ENCODE measurements at places on chromosomes 6 and 20.

DNA sequence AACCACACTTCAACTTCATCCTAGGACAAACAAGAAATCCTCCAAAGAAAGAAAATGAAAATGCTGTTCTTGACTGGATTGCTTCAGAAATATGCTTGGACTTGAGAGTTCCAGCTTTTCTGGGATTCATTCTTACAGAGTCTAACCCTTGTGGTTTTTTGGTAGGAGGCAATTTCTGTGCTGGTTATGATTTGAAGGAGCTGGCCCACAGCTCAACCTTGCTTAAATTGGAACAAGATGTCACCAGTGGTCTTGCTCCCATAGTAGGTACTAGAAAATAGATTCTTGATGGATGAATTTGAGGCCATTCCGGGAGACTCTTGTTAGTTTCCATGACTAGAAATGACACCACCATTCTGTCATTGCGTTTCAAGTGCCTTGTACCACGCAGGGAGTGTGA is 54.3 kb upstream of the BMP6 start:
- no peak for DNase-seq

- no peak for DNase-seq
Observed at GRCh38 chr6:52364480-52365166, 2.7 kb downstream of the PAQR8 start.

DNA sequence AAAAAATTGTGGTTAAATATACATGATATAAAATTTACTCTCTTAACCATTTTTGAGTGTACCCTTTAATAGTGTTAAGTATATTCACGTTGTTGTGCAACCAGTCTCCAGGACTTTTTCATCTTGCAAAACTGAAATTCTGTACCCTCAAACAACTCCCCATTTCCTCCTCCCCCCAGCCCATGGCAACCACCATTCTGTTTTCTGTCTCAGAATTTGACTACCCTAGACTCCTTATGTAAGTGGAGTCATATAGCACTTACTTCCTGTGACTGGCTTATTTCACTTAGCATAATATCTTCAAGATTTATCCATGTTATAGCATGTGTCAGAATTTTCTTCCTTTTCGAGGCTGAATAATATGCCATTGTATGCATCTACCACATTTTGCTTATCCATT is 5.1 kb downstream of the VPS16 start:
- DNase-seq = no peak

DNA sequence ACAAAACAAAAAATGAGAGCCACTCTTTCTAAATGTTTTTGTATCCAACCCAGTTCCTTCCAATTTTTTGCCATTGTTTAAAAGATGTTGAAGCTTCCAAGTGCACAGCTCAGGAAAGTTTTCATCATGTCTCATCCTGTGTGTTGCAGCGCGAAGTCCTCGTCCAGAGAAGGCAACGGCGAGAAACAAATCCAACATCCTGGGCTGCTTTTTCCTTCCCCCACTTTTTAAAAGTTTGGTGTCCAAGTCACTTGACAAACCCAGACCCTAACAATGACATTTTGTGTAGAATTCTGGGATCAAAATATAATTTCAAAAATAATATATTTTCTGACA is 92.3 kb downstream of the ANKRD60 start:
- no peak for DNase-seq

DNA sequence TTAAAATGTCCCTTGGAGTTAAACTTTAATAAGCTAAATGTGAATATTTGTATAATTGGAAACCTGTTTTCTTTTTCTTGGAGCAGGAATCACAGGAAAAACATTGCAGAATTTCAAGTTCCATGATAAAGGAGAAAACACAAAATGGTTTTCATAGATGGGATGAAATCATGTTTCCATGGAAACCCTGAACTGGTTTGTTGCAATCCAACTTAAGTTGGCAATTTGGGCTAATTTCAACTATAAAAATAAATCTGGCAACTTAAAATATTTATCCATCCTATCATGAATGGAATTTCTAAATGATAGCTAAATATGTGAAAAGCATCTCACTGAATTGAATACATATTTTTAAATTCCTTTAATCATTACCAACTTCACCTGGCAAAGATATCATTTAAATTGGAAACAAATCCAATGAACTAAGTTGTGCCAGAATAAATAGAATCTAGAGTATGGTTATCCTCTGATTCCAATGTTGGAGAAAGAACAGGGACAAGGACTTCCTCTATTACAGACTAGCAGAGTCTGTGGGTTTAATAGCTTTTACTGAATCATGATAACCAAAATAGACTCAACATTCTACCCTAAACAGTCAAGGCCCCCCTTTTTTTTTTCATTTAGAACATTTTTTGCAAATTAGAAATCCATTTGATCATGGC is 33.2 kb downstream of the COL21A1 start:
- no peak for DNase-seq

DNA sequence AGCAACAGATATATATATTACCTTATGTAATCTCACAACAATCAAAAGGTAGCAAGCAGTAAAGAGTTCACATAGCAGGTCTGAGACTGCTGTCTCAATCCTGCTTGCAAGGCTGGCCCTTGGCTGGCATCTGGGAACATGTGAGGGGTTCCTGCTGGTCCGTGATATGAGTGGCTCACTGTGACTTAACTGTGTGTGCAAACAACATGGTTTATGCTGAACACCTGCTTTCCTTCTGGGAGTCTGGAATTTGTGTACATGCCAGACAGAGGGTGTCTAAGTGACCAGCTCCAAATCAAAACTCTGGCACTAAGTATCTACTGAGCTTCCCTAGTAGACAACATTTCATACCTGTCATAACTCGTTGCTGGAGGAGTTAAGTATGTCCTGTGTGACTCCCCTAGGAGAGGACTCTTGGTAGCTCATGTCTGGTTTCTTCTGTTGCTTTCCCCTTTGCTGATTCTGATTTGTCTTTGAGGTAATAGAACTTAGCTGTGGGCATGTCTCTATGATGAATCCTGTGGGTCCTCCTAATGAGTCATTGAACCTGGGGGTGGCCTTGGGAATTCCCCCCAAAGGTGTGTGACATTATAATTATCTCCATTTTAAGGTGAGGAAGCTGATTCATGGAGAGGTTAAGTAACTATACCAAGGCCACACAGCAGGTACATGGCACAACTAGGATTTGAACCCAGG is 131.6 kb upstream of the NEDD9 start:
- peak; percentile 11 for DNase-seq

DNA sequence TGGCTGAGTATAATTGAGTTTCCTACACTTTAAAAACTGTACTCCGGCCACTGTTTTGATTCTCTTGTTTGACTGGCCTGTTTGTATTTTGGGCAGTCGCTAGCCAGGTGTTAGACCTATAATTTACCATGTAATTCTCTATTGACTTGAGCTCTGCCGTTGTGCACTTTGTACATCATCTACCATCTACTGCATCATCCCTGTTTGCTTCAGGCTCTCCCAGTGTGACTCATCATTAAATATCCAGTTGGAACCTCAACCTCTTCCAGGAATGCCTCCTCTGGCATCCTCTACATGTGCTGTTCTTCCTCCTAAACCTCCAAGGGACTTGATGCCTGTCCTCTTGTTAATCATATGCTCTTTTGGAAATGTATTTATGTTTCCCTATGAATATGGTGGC is 72.3 kb downstream of the FARS2 start:
- DNase-seq = no peak

DNA sequence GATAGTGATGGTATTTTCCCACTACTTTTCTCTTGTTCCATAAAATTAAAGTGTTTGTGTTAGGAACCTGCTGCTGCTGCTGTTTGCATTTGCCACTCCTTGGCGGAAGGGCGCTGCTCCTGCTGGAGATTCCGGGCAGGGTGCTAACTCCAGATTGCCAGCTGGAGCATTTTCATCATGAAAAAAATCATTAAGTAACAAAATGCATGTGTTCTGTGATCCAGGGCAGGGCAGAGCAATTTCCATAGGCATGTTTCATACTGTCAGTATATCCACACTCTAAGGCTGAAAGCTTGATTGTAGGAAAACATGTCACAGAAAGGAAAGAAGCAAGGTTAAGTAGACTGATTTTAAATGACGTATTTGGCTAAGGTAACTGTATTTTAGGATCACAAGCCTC is 24.0 kb downstream of the PBOV1 start:
- DNase-seq = no peak

- DNase-seq = no peak
Observed at GRCh38 chr20:60036746-60037499, 78.7 kb downstream of the CDH26 start.

- DNase-seq = no peak
Observed at GRCh38 chr20:10453241-10453640, 18.1 kb downstream of the SLX4IP start.

GRCh38 chr20:49608752-49609670 is 41.1 kb upstream of the PTGIS start:
- peak; percentile 39 for DNase-seq
